ENCODE measurements at places on chromosomes 13 and 19. TPM values are rescaled to one million over a fixed set of nuclear protein-coding genes. Genes with fewer than 3 reads are reported as not detected.

Gene GTF2F2
- 13.7 TPM for polyA plus RNA-seq

Gene PRR36
- polyA plus RNA-seq: 0.30 TPM

- no peaks in the 10 kb centered on the region for H3K36me3 ChIP-seq
- H3K27me3 ChIP-seq: no peaks in the 10 kb centered on the region
- no peaks in the 10 kb centered on the region for H3K4me1 ChIP-seq
- H3K4me3 ChIP-seq: no peak overlapping the region
Observed at GRCh38 chr13:35659796-35660195, 183.3 kb upstream of the MAB21L1 start.

DNA sequence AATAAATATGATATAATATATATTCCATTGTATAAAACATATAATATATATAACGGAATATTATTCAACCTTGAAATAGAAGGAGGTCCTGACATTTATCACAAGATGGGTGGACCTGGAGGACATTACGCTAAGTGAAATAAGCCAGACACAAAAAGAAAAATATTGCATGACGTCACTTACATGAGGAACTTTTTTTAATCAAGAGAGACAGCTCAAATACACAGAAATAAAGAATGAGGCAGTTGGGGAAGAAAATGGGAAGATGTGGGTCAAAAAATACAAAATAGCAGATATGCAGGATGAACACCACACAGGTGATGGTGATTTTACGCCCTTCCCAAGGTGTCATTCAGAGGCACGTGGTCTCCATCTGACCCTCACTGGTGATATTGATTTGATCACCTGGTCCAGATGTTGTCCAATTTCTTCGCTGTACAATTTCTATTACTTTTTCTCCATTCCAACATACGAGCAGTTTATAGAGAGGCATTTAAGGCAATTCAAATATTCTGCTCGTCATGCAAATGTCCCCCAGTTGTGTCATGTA is 513 bp upstream of the ZNF317 start:
- peak overlapping the region; percentile 52 for H3K4me3 ChIP-seq
- H3K27me3 ChIP-seq: no peaks in the 10 kb centered on the region
- peak overlapping the region; percentile 37 for H3K27ac ChIP-seq
- H3K4me1 ChIP-seq: no peaks in the 10 kb centered on the region
- peaks cover 2% of the 10 kb centered on the region for H3K36me3 ChIP-seq

GRCh38 chr13:49410006-49410405 is 33.9 kb downstream of the CAB39L start:
- no peaks in the 10 kb centered on the region for H3K4me1 ChIP-seq
- no peak for DNase-seq
- no peaks in the 10 kb centered on the region for H3K36me3 ChIP-seq
- H3K27ac ChIP-seq: no peak overlapping the region

GRCh38 chr13:112893570-112894422 is 75.2 kb upstream of the MCF2L start:
- H3K27me3 ChIP-seq: no peaks in the 10 kb centered on the region
- H3K4me1 ChIP-seq: peaks cover 20% of the 10 kb centered on the region
- no peak overlapping the region for H3K27ac ChIP-seq
- H3K4me3 ChIP-seq: no peak overlapping the region
- no peaks in the 10 kb centered on the region for H3K36me3 ChIP-seq
- peak; percentile 68 for DNase-seq

Gene ZNF135
- 2.2 TPM for polyA plus RNA-seq

DNA sequence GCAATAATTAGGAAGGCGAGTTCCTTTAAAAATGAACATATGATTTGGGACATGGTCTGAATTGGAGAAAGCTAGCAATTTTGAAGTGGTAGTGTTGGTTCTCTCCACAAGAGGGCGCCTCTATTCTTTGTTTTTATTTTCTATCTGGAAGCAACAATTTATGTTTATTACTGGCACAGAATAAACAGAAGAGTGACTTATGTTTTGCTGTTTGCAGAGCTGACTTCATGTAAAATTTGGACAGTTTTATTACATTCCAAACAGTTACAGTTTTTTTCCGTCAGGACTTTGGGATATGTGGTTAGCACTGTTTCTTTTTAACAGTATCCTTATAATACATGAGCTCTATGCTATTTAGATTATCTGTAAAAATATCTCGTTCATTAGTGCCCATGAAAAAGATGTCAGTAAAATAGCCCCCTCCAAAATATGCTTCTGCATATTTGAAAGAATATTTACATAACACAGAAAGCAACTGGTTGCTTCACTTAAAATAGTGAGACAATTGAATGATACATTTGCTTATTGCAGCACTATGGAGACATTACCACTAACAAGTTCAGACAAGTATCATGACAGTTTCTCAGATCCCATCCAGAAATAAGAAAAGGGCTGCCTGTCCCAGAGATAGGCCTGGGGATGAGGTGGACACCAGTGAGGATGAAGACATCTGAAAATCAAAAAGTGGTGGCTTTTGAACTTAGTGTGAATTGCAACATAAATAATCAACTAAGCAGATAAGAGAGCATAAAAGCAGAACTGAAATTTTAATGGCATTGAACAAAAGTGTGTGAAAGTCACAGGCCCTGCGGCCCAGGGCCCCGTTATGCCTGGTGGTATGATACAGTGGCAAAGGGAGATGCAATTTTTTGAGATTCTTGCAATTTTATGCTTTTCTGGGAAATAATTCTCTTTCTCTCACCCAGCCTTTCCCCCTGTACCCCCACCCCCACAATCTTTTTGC is 32.3 kb upstream of the FGF9 start:
- H3K27me3 ChIP-seq: no peaks in the 10 kb centered on the region
- DNase-seq: peak; percentile 74
- no peaks in the 10 kb centered on the region for H3K36me3 ChIP-seq
- no peak overlapping the region for H3K4me3 ChIP-seq
- no peaks in the 10 kb centered on the region for H3K4me1 ChIP-seq

Gene NDUFB7
- 415 TPM for polyA plus RNA-seq

- peak; percentile 98 for DNase-seq
- H3K27me3 ChIP-seq: no peaks in the 10 kb centered on the region
- H3K36me3 ChIP-seq: no peaks in the 10 kb centered on the region
- peak within 1 kb of the TSS; percentile 88 for H3K4me3 ChIP-seq
- H3K27ac ChIP-seq: peak within 1 kb of the TSS; percentile 84
- peaks cover 30% of the 10 kb centered on the region for H3K4me1 ChIP-seq
Observed at GRCh38 chr19:10565567-10566407, at the start of gene KRI1. Gene KRI1 (minus strand): TSS chr19:10566010. CDS start chr19:10565999, 11 bp downstream.

GRCh38 chr13:110890279-110891165 is 24.3 kb downstream of the ANKRD10 start:
- no peak overlapping the region for H3K27ac ChIP-seq
- no peak overlapping the region for H3K4me3 ChIP-seq
- peaks cover 4% of the 10 kb centered on the region for H3K4me1 ChIP-seq
- peaks cover 10% of the 10 kb centered on the region for H3K36me3 ChIP-seq
- H3K27me3 ChIP-seq: no peaks in the 10 kb centered on the region
- no peak for DNase-seq

DNA sequence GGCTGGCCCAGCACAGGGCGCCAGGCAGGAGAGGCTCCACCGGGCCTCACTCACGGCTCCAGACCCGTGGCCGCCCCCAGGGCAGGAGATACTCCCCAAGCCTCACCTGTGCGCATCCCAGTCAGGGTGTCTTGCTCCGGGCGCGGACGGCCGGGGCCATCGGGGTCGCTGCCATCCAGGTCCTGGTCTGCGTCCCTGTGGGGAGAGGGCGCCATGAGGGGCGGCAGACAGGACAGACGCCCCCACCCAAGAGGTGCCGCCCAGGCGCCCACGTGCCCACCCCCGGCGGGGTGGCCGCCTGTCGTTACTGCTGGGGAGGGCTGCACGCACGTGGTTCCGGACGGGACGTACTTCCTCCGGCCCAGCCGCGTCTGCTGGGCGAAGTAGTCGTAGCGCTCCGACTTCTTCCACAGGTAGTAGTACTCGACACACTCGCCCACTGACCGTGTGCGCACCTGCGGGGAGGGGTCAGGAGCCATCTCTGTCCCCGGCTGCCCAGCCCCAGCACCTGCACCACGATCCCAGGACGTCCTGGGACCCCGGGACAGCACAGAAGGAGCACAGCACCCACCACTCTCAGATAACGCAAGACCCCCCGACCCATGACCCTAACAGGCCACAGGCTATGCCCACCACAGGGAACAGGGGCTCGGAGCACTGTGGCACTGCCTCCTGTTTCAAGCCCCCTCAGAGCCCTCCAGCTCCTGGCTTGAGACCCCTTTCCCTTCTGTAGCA is 17.4 kb upstream of the PLPP2 start:
- no peaks in the 10 kb centered on the region for H3K27me3 ChIP-seq
- H3K36me3 ChIP-seq: peaks cover 6% of the 10 kb centered on the region
- H3K4me1 ChIP-seq: peaks cover 3% of the 10 kb centered on the region
- DNase-seq: no peak
- H3K4me3 ChIP-seq: peak overlapping the region; percentile 7

- no peak overlapping the region for H3K27ac ChIP-seq
- peaks cover 4% of the 10 kb centered on the region for H3K4me1 ChIP-seq
- no peaks in the 10 kb centered on the region for H3K27me3 ChIP-seq
- peak; percentile 28 for DNase-seq
- no peaks in the 10 kb centered on the region for H3K36me3 ChIP-seq
Observed at GRCh38 chr19:29927944-29928625, 14.0 kb upstream of the URI1 start.

Gene IGFL3
- not detected for polyA plus RNA-seq

Gene SIAH3
- 0.05 TPM for polyA plus RNA-seq

DNA sequence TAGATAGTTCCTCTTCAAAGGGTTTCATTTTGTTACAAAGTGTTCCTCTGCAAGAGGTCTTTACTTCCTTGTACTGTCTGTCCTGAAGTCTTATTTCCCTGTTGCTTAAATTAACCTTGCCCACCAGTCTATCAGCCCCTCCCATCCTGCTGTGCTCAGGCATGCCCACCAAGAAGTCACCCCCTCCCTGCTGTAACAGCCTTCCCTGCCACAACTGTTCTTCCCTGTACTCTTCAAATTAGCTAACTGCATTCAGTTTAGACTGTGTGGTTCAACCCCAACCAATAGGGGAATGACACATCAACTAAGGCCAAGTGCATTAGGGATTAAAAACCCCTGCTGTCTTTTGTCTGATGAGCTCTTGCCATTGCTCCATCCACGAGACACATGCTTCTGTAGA is 34.4 kb upstream of the ZNF562 start:
- H3K36me3 ChIP-seq: no peaks in the 10 kb centered on the region
- no peak overlapping the region for H3K27ac ChIP-seq
- peak; percentile 3 for DNase-seq
- no peaks in the 10 kb centered on the region for H3K4me1 ChIP-seq
- H3K4me3 ChIP-seq: no peak overlapping the region
- no peaks in the 10 kb centered on the region for H3K27me3 ChIP-seq

- H3K4me3 ChIP-seq: no peak overlapping the region
- DNase-seq: no peak
- H3K27ac ChIP-seq: no peak overlapping the region
Observed at GRCh38 chr19:42096255-42096837, 20.4 kb downstream of the ZNF574 start.

DNA sequence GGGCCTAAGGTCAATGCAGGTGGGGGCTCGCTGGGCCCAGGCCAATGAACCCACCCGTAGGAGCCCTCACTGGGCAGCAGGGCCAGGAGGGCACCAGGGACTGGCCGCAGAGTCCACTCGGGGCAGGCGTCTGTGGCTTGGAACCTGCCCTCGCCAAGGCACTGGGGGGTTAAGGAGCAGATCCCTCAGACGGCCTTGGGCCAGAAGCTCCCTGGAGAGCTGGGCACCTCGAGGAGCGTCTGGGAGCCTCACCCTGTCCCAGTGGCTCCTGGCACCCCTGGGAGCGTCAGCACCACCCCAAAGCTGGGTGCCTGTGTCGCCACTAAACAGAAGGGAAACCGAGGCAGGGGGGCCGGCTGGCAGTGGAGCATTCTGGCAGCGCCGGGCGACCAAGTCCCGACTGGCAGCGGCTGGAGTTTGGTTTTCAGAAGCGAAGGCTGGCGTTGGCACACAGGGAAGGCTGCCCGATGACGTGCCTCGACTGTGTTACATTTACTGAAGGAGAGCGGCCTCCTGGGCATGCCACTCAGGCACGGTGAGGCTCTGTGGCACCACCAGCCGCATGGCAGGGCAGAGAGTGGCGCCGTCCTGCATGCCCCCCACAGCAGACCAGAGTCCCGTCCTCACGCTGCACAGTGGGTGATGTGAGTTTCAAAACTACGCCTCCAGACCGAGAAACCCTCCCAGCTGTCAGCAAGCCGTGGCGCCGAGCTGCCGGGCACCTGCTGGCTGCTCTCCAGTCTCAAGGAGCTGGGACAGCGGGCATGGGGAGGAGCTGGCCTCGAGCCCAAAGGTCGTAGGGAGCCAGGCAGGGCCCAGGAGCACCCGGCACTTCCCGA is 9.2 kb upstream of the MEX3D start:
- no peak overlapping the region for H3K4me3 ChIP-seq
- no peaks in the 10 kb centered on the region for H3K27me3 ChIP-seq
- no peaks in the 10 kb centered on the region for H3K4me1 ChIP-seq
- H3K36me3 ChIP-seq: peaks cover 52% of the 10 kb centered on the region
- no peak for DNase-seq

Gene PRKCG
- polyA plus RNA-seq: not detected

Gene CYP2A6
- 0.57 TPM for polyA plus RNA-seq

GRCh38 chr19:32287086-32287485 is 58.3 kb upstream of the ZNF507 start:
- no peaks in the 10 kb centered on the region for H3K27me3 ChIP-seq
- no peaks in the 10 kb centered on the region for H3K36me3 ChIP-seq
- no peak overlapping the region for H3K27ac ChIP-seq
- no peak overlapping the region for H3K4me3 ChIP-seq

GRCh38 chr13:64332048-64332447 is 2898.1 kb downstream of the PCDH9 start:
- no peaks in the 10 kb centered on the region for H3K27me3 ChIP-seq
- H3K27ac ChIP-seq: no peak overlapping the region
- DNase-seq: no peak
- H3K36me3 ChIP-seq: no peaks in the 10 kb centered on the region
- no peaks in the 10 kb centered on the region for H3K4me1 ChIP-seq

Gene NALCN
- 0.11 TPM for polyA plus RNA-seq

DNA sequence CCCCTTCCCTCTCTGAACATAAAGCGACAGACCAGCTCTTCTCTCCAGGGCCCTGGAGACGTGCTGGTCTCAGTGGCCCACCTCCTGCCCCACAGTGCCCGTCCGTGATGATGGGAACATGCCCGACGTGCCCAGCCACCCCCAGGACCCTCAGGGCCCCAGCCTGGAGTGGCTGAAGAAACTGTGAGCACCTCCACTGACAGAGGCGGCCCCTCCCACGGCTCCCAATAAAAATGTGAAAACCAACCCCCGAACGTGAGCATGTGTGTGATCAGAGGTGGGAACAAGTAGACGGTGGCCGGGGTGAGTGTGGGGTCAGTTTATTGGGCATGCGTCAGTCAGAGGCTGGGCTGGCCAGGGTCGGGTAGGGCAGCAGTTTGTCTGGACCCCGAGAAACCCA is 4.1 kb downstream of the NDUFA3 start:
- no peak overlapping the region for H3K4me3 ChIP-seq
- H3K4me1 ChIP-seq: peaks cover 4% of the 10 kb centered on the region
- peaks cover 47% of the 10 kb centered on the region for H3K36me3 ChIP-seq
- no peaks in the 10 kb centered on the region for H3K27me3 ChIP-seq
- no peak overlapping the region for H3K27ac ChIP-seq
- no peak for DNase-seq
